ENCODE measurements at places on chromosomes 16 and 17. TPM values are rescaled to one million over a fixed set of nuclear protein-coding genes. Genes with fewer than 3 reads are reported as not detected.

The HOXB1 gene
- total RNA-seq: not detected

The PITPNM3 gene
- total RNA-seq: 7.4 TPM

The CDRT4 gene
- total RNA-seq: 0.24 TPM

The ABCA10 gene
- total RNA-seq: 0.11 TPM

The PLK1 gene
- 55.4 TPM for total RNA-seq

The MEOX1 gene
- 0.18 TPM for total RNA-seq

The RCVRN gene
- total RNA-seq: not detected

The ASB16 gene
- not detected for total RNA-seq

The RHBDL3 gene
- not detected for total RNA-seq

The NDEL1 gene
- total RNA-seq: 51.8 TPM

The KRT40 gene
- not detected for total RNA-seq

The CENPT gene
- 36.1 TPM for total RNA-seq

The ALOX15 gene
- not detected for total RNA-seq

The CYGB gene
- 17.8 TPM for total RNA-seq

The IGF2BP1 gene
- total RNA-seq: 0.03 TPM

The PRSS22 gene
- 1.3 TPM for total RNA-seq

The FSCN2 gene
- total RNA-seq: not detected

The MC1R gene
- 2.8 TPM for total RNA-seq

The ATP2A1 gene
- total RNA-seq: 0.21 TPM

The NR1D1 gene
- total RNA-seq: 5.7 TPM

The PIRT gene
- not detected for total RNA-seq

The PPP1R9B gene
- 36.0 TPM for total RNA-seq

The NCBP3 gene
- total RNA-seq: 23.6 TPM

The ATF7IP2 gene
- total RNA-seq: 4.4 TPM

The PABPN1L gene
- total RNA-seq: not detected

The MT1A gene
- not detected for total RNA-seq
